ENCODE measurements at places on chromosomes 4 and X.

GRCh38 chr4:121642876-121643585, 53.7 kb downstream of the ANXA5 start:
- DNase-seq: no peak

- no peak for DNase-seq
Measured at GRCh38 chr4:37687681-37688080, 1.5 kb upstream of the RELL1 start.

DNA sequence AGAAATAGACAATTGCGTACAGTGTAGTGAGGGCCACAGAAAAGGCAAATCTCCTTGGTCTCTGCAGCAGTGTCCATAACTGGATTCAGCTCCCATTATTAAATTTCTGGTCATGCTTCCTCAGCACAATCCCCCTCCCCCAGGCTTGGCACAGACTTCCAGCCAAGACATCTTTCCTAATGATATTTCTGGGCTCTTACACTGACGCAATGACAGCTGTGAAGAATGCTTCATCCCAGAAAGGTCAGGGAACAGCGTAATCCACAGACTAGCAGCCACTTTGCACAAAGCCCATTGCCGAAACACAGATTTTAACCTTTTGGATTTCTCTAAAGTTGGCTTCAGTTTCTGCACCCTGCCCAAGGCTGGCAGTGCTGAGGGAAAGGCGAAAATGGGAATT, 597.6 kb upstream of the CPEB2 start:
- no peak for DNase-seq

GRCh38 chrX:104522386-104522785, 43.6 kb upstream of the IL1RAPL2 start:
- no peak for DNase-seq

GRCh38 chrX:19966056-19966455, 24.8 kb downstream of the BCLAF3 start:
- no peak for DNase-seq

GRCh38 chr4:44660396-44660795, 9.0 kb upstream of the YIPF7 start:
- DNase-seq: no peak

DNA sequence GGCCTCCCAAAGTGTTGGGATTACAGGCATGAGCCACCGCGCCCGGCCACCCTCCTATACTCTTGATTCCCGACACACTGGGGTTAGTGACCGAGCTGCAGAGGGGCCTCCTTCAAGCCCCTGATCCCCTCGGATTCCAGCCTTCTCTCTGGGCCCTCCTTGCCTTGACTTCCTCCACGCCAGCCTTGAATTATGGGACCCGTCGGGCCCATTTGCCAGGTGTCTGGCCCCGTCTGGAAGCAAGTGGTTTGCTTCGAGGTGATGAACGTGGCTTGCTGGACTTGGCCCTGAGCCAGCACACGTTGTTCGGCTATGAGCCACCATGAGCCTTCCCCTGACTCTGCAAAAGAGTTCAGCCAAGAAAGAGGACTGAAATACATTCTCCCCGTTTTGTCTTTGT, 37.4 kb upstream of the GRPEL1 start:
- no peak for DNase-seq

DNA sequence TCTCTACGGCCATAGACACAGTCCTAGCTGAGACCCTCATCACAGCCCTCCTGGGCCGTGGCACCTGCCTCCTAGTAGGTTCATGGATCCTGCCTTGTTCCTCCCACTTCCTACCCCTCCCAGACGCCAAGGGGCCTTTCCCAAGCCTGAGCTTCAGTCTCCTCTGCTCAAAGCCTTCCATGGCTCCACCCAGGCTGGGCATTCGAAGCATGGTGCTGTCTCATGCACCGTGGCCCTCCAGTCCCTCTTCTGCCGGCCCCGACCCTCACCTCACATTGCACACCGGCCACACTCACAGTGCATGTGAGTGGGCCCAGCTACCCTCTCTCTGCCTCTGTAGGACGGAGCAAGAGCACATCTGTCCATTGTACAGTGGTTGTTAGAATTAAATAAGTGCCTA, 21.7 kb upstream of the KIAA0232 start:
- DNase-seq: no peak
